ENCODE measurements at places on chromosomes 13 and 19. TPM values are rescaled to one million over a fixed set of nuclear protein-coding genes. Genes with fewer than 3 reads are reported as not detected.

The RFX2 gene
- 5.7 TPM for total RNA-seq

The WDR87 gene
- not detected for total RNA-seq

The CKM gene
- not detected for total RNA-seq

The ITM2B gene
- total RNA-seq, result 99.5 TPM

The VSIG10L gene
- 0.41 TPM for total RNA-seq
